Stimulated activated CD8-positive, alpha-beta memory T cell treated with anti-CD3 and anti-CD28 coated beads, Interleukin-15, amount 100 ng/mL, for 4 hours (primary cell): ENCODE measurements at places on chromosomes 7 and 10.
A peak's percentile ranks its signal among the peaks of the same experiment; 100 is the strongest.

GRCh38 chr10:132845780-132846595 lies 60.0 kb upstream of the NKX6-2 start:
- DNase-seq, result no peak

DNA sequence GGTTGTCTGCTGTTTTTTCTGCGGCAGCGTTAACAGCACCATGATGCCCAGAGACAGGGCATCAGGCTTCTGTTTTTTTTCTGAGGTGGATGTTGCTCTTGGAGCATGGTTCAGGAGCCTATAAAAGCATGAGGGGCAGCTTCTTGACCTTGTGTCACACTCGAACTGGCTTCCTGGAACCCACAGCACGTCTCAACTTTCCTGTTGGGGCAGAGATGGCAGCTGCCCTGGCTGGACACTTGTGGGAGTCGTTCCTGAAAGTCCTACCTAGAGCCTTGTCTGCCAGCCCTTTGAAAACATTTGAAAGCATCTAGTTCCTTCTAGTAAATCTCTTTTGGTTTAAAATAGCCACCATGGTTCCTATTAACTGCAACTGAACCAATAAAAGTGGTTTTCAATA lies 28.9 kb upstream of the PRKAG2 start:
- DNase-seq, result no peak

DNA sequence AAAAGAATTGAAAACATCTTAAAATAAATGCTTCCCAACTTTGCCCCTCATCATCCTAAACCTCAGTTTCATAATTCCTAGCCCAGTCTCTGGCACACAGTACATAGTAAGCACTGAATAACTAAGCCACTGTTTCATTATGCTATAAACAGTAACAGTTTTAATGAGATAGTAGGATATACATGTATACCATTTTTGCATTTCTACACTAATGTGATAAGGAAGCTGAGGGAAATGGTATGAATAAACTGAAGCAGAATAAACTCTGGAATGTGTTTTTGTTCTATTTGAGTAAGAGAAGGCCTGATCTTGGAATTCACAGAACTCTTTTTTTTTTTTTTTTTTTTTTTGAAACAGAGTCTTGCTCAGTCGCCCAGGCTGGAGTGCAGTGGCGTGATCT lies 8.8 kb downstream of the NAPEPLD start:
- no peak for DNase-seq

DNA sequence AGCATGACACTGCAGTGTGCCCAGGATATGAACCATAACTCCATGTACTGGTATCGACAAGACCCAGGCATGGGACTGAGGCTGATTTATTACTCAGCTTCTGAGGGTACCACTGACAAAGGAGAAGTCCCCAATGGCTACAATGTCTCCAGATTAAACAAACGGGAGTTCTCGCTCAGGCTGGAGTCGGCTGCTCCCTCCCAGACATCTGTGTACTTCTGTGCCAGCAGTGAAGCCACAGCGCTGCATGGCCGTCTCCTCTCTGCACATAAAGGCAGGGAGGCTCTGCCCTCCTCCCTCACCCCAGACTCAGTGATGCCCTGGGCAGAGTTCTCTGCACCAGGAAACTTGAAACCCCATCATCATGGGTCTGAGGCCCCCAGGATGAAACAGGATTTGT lies 70.7 kb upstream of the PRSS58 start:
- no peak for DNase-seq

DNA sequence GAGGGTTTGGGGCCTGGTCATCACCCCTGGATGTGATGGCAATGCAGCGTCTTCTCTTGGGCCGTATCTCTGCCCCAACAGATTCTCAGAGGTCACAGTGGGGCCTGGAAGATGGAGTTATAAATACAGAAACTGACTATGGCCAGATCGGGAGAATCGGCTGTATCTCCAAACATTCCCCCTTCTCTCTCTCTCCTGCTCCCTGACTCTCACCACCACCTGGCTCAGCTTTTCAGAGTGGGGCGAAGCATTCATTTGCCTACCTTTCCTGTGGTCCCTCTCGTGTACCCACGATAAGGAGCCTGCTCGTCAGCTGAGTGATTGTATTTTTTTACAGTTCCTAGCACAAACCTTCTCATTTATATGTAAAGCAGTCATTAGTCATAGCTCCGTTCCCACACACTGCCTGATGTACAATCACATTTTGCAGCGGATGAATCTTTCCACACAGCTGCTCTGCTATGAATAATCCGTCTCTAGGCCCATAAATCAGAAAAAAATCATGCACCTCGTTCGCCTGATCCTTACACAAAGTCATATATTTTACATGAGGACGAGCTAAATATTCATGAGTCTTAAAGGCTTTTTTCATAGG lies 23.2 kb upstream of the BTRC start:
- no peak for DNase-seq

DNA sequence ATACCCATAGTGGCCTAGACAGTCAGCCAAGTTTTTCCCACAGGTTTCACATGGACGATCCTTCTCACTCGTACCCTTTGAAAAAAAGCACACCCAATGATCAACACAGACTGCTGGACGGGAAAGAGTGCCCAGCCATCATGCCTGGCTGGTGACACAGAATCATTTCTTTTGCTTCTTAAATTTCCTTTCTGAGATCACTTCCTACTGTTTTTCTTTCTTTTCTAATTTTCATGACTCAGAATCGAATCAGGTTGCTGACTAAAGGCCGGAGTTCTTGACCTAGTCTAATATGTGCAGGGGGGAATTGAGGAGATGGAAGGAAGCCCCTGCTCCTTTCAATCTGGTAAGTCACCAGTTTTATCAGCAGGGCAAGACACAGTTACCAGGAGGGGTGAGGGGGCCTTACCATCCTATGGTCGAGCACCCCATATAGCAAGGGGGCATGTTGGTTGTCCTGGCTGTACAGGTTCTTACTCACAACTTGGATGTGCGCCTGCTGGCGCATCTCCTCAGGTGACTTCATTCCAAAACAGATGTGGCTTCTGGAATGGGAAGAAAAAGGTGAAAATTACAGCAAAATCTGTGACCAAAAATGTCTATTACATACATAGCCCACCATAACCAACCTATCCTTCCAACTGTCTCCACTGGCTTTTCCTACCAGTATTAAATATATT lies 3.5 kb downstream of the POLR3A start:
- DNase-seq, result no peak

DNA sequence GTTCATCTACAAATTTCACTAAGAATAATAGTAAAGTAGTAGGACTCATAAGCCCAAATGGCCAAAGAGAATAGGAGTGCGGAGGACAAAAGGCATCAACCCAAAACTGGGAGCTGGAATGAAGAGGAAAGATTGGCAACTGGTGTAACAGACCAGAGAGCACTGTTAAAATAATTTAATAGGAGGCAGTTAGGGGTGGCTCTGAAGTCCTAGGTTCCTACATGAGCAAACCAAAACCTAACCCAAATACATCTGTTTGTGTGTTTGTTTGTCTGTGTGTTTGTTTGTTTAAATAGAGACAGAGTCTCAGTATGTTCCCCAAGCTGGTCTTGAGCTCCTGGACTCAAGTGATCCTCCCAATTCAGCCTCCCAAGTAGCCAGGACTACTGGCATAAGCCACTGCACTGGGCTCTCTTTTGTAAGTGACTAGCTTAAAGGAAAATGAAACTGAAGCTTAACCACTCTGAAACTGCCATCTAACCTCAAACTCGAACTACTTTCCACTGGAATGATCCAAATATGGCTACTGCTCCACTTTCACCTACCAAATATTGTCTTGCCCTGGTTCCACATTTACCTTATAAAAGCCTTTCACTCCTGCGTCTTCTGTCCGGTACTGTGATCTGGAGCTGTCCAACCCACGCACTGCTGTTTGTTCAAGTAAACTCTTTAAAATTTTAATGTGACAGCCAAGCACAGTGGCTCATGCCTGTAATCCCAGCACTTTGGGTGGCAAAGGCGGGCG lies 94.9 kb downstream of the AKR1D1 start:
- no peak for DNase-seq

DNA sequence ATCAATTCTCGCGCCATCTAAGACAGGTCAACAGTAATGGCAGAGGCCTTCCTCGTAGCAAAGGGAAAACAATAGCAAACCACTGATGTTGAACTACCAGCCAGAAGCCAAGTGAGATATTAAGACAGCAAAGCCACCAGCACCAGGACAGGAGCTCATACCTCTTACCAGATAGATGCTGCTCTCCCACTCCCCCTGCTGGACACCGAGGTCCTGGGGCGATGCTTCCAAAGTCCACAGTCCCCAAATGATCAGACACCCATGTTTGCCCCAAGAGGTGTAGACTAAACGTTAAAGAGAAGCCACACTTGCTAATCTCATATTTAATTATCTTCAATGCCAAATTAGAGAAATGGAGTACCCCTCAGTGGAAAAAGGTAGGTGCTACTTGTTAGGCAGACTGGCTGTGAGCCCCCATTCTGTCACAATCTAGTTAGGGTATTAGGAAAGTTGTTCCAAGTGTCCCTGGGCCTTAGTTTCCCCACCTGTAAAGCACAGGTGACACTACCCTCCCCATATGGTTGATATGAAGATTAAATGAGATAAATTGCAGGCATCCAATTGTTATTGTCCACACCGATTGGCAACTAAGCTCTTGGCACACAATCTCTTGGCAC lies 39.9 kb downstream of the TOMM7 start:
- peak; percentile 44 for DNase-seq

GRCh38 chr7:105480931-105481330 lies 41.1 kb downstream of the PUS7 start:
- no peak for DNase-seq

GRCh38 chr10:17871036-17871435 lies 61.9 kb downstream of the MRC1 start:
- no peak for DNase-seq

- DNase-seq, result no peak
Measured at GRCh38 chr10:21285742-21286331, 239.6 kb downstream of the SKIDA1 start.

DNA sequence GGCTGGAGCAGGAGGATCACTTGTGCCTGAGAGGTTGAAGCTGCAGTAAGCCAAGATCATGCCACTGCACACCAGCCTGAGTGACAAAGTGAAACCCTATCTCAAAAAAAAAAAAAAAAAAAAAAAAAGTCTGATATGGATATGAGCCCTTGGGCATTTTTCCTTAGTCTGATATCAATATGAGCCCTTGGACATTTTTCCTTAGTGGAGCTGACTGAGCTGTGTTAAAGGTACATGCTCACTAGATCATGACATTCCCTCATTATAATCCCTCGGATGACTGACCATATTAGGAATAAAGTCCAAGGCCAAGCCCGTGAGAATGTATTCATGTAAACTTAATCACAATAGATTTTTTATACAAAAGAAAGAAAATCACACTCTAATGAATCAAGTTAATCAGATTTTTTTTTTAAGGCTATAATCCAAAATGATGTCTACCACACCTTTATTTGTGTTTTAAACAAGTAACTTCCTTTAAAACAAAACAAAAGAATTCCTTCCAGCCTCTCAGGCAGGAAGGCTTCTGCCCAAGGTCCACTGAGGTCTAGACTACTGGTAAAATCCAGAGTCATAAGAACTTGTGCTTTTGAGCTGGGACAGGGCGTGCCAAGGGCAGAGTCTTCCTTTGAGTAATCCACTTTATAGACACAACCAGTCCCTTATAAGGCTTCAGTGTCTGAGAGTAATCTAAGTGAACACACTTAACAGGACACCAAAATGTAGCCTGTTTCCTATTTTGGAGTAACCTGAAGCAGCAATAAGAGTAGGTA lies 5.5 kb downstream of the PPA1 start:
- DNase-seq, result no peak

DNA sequence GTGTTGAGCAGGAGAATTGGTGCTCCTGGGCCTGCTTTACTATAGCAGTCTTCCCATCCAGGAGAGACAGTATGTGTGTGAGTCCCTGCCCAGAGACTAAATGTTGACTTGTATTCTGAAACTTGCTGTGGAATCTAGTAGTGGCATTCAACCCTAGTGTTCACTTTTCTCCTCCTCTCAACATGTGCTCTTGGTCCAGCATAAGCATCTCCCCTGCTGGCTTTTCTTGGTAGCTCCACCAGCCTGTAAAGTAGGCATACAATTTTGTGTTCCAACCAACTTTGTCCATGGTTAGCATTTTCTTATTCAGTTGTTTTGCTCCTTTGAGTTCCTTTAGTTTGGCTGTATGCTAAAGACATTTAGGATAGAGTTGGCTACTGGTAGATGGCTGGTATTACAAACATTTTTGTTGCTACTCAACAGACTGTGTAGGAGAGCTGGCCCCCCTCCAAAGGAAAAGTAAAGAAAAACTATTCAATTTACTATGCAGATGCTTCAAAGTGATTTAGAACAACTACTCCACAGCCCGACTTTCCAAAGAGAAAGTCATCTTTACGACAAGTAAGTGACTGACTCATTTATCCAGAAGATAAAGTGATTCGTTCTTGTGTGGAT lies 46.0 kb downstream of the ASB4 start:
- DNase-seq, result no peak

GRCh38 chr7:158549616-158550393 lies 37.8 kb downstream of the PTPRN2 start:
- no peak for DNase-seq

GRCh38 chr7:68311958-68312357 lies 1286.3 kb upstream of the AUTS2 start:
- no peak for DNase-seq

DNA sequence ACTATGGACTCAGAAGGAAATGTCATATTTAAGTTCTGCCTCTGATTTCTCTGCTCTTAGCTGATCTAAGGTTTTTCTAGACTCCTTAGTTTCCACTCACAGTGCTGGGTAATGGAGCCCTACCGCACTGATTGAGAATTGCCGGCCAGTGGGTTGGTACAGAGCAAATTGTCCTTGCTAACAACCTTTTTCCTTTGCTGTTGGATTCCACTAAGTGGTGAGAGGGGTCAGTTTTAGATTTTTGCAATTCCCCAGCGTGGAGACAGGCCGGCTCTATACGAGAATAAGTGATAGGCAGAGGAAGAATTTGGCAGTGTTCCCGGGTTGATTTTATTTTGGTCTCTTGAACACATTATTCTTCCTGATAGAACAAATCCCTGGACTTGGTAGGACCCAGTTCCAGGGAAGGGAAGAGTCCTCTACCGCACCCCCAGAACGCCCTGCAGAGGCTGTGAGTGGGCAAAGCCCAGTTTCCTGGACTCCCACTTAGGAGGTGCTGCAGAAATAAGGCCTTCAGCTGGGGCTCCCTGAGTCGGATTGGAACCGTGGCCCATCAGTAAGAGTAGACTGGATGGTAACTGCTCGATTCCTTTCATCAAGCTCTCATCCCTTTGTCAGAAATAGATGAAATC lies 3.0 kb upstream of the NRP1 start:
- DNase-seq, result no peak

DNA sequence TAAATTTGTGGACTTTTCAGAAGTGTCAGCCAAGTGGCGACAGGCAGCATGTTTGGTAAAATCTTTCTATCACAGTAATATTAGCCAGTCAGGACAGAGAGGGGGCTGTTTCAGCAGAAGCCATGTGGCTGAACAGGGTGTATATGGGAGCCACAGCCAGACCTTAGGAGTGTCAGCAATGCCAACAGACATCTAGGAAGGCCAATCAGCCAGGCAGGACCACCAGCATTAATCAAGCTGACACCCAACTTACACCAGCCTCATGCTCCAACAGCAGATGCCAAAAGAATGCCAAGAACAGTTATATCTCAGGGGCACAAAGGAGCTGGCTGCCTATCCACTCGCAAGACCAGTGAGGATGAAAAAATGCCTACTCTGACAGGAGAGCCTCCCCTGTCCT lies 54.8 kb downstream of the RAPGEF5 start:
- no peak for DNase-seq
